Activated T-cell treated with anti-CD3 and anti-CD28 coated beads for 24 hours (primary cell): ENCODE measurements at places on chromosomes 1 and 21.
A peak's percentile ranks its signal among the peaks of the same experiment; 100 is the strongest.

- no peak for DNase-seq
Observed at GRCh38 chr1:153099461-153100045, 5.2 kb upstream of the SPRR2E start.

DNA sequence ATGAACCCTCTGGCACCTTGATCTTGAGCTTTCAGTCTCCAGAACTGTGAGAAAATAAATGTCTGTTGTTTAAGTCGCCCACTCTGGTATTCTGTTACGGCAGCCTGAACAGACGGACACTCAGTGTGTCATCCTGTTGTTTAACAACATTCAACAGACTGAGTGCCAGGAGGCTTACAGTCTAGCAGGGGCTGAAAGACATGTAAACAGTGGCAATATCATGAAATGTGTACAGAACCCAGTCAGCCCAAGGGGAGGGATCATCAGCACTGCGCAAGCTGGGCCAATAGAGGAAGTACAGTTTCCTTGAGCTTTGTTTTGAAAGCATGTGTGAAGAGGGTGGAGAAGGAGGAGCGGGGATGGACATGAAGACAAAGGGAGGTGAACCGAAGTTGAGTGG lies 13.6 kb downstream of the DIP2A start:
- DNase-seq = no peak

DNA sequence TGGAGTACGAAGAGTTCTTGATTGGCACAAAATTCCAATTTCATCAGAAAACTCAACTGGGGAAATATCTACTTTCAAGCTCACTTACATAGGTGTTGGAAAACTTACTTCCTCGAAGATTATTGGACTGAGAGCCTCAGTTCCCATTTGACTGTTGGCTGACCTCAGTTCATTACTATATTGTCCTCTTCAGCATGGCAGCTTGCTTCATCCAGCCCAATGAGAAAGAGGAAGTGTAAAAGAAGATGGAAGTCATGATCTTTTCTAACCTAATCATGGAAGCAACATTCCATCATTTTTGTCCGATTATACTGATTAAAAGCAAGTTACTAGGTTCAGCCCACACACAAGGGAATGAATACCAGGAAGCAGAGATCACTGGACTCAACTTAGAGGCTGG lies 49.4 kb downstream of the HSD3B1 start:
- no peak for DNase-seq

DNA sequence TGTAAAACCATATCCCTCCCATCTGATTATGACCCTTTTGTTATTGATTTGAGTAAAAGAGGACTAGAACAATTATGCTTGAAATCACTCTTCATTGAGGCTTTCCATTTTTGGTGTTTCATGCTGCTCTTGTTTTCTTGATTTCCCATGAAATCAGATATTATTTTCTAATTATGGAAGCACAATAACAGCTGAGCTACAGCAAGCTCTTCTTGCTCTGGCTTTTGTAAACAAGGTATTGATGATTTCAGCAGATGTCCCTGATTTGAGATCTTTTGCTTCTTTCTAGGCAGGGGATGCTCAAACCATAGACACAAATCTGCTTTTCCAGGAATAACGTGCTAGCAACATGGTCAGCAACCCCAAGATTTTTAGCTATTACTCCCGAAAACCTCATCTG lies 607.8 kb downstream of the NCAM2 start:
- no peak for DNase-seq

GRCh38 chr1:227260433-227260832 lies 57.9 kb downstream of the CDC42BPA start:
- DNase-seq = no peak

- no peak for DNase-seq
Observed at GRCh38 chr21:29078869-29079767, 5.7 kb upstream of the CCT8 start.

- DNase-seq = peak; percentile 65
Observed at GRCh38 chr1:203287109-203287893, 18.0 kb upstream of the BTG2 start.
